Liver (tissue), 10 donors: ENCODE measurements at places on chromosomes 7 and 10.
A peak's percentile ranks its signal among the peaks of the same experiment; 100 is the strongest.

DNA sequence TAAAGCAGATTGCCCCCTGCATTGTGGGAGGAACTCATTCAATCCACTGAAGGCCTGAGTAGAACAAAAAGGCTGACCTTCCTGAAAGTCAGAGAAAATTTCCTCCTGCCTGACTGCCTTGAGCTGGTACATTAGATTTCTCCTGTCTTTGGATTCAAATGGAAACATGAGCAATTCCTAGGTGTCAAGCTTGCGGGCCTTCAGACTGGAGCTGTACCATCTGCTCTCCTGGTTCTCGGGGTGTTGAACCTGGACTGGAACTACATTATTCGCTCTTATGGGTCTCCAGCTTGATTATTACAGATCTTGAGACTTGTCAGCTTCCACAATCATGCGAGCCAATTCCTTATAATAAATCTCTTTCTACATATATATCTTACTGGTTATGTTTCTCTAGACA, 173.6 kb upstream of the STEAP4 start:
- no peaks in the 10 kb centered on the region for H3K36me3 ChIP-seq

DNA sequence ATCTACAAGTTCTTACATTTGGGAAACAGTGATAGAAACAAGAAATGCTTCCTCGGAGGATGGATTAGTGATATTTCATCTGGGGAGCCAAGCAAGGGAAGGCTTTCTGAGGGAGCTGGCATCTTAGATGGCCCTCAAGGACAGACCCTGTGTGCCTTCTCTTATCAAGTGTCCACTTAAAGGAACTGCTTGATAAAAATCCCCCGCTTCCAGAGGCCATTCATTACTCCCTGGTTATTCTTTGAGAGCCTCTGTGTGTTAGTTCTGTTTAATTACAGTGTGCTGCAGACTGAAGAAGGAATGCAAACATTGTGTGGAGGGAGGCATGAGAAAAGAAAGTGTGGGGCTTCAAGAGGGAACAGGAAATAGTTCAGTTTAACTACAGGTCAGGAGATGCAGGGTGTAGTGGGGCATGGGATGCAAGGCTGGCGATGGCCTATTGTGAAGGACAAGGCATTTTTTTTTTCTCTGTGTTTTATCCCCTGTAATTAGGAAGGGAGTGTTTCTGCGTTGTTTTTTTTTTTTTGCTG, 145.4 kb downstream of the SNX10 start:
- H3K4me3 ChIP-seq = no peak overlapping the region
- H3K4me1 ChIP-seq = no peaks in the 10 kb centered on the region
- no peak for DNase-seq

- no peaks in the 10 kb centered on the region for H3K4me1 ChIP-seq
- DNase-seq = peak; percentile 10
- no peak overlapping the region for H3K4me3 ChIP-seq
- no peaks in the 10 kb centered on the region for H3K36me3 ChIP-seq
- peak overlapping the region; percentile 73 for H3K27ac ChIP-seq
Observed at GRCh38 chr10:6054884-6055283, 7.3 kb downstream of the IL2RA start.

DNA sequence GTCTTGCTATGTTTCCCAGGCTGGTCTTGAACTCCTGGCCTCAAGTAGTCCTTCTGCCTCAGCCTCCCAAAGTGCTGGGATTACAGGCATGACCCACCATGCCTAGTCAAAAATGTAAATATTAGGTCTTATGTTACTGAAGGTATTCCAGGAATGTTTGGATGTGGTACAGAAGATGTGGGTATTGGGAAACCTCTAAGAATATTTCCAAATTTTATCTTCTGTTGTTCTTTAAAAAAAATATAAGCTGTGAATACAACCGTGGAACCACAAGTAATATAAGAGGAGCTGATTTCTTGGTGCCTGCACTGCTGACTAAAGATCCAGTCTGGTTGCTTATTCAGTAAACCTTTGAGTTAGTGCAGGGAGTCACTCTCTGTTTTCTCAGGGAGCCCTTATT, 178.3 kb downstream of the AUTS2 start:
- H3K27me3 ChIP-seq = no peaks in the 10 kb centered on the region
- DNase-seq = no peak
- no peaks in the 10 kb centered on the region for H3K36me3 ChIP-seq
- H3K4me3 ChIP-seq = no peak overlapping the region

GRCh38 chr10:50931948-50932431, 46.6 kb upstream of the A1CF start:
- no peak overlapping the region for H3K4me3 ChIP-seq
- H3K27me3 ChIP-seq = no peaks in the 10 kb centered on the region
- H3K36me3 ChIP-seq = no peaks in the 10 kb centered on the region

DNA sequence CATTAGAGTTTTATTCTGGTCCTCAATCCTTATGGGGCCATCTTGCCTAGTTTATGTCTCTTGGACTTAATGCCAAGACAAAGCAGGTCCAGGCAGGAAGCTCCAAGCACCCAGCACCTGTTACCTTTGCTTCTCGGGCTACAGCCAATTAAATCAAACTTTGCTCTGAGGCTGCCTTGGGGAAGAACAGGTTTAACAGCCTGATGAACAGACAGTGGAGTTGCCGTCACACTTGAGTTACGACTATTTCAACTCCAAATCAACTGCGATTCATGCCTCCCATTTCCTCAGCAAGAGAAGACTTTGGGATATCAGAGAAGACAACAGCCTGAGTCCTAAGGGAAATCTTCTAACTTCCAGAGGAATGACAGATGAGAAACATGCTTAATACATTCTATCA, 62.2 kb downstream of the XPNPEP1 start:
- H3K4me3 ChIP-seq = no peak overlapping the region
- no peak overlapping the region for H3K27ac ChIP-seq
- peaks cover 1% of the 10 kb centered on the region for H3K36me3 ChIP-seq

GRCh38 chr10:114541081-114541796, 116.8 kb downstream of the ABLIM1 start:
- no peaks in the 10 kb centered on the region for H3K4me1 ChIP-seq
- DNase-seq = no peak
- H3K36me3 ChIP-seq = peaks cover 39% of the 10 kb centered on the region
- no peaks in the 10 kb centered on the region for H3K27me3 ChIP-seq
- H3K4me3 ChIP-seq = no peak overlapping the region

DNA sequence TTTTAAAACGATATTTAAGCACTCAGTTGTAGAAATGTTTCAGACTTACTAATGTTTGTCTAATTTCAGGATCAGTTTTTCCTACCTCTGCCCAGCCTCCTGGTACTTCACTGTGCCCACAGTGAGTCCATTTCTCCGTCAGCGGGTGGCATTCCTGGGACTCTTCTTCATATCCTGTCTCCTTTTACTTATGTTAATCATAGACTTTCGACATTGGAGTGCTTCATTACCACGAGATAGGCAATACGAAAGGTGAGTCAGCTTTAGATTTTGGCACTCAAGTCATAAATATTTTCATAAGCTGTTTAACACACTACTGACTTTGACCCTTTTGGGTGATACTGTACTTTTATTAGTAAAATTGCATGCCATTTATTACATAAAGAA, 2.1 kb downstream of the ENTPD7 start:
- no peaks in the 10 kb centered on the region for H3K27me3 ChIP-seq
- peaks cover 15% of the 10 kb centered on the region for H3K4me1 ChIP-seq
- H3K27ac ChIP-seq = no peak overlapping the region
- DNase-seq = no peak

- DNase-seq = no peak
- peaks cover 9% of the 10 kb centered on the region for H3K36me3 ChIP-seq
- H3K4me1 ChIP-seq = no peaks in the 10 kb centered on the region
- no peak overlapping the region for H3K27ac ChIP-seq
- H3K4me3 ChIP-seq = no peak overlapping the region
- H3K27me3 ChIP-seq = no peaks in the 10 kb centered on the region
Observed at GRCh38 chr10:121741248-121741792, 143.1 kb upstream of the FGFR2 start.

GRCh38 chr7:156450473-156450872, 190.1 kb upstream of the RNF32 start:
- no peaks in the 10 kb centered on the region for H3K27me3 ChIP-seq
- no peak overlapping the region for H3K27ac ChIP-seq
- H3K36me3 ChIP-seq = no peaks in the 10 kb centered on the region
- DNase-seq = no peak
- H3K4me1 ChIP-seq = no peaks in the 10 kb centered on the region

DNA sequence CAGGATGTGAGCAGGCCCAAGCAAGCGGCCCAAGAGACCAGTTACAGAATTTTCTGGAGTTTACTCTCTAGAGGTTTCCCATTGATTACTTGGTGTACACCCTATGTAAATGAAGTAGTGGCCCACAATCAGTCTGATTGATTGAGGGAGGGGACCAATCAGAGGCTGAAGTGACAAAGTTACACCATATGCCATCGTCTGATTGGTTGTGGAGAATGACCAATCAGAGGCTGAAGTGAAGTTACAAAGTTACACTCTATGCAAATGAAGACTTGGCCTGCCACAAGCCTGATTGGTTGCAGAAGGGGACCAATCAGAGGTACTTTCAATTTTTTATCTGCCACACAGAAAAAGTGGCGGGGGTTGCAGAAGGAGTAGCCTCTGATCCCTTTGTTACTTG, 83.7 kb downstream of the KIF20B start:
- no peak overlapping the region for H3K27ac ChIP-seq
- H3K4me1 ChIP-seq = no peaks in the 10 kb centered on the region
- H3K36me3 ChIP-seq = no peaks in the 10 kb centered on the region
- DNase-seq = no peak
- H3K4me3 ChIP-seq = no peak overlapping the region

GRCh38 chr7:138755842-138756590, 41.8 kb upstream of the TMEM213 start:
- no peak overlapping the region for H3K27ac ChIP-seq
- peaks cover 8% of the 10 kb centered on the region for H3K4me1 ChIP-seq
- no peak for DNase-seq
- no peaks in the 10 kb centered on the region for H3K36me3 ChIP-seq
- no peak overlapping the region for H3K4me3 ChIP-seq

DNA sequence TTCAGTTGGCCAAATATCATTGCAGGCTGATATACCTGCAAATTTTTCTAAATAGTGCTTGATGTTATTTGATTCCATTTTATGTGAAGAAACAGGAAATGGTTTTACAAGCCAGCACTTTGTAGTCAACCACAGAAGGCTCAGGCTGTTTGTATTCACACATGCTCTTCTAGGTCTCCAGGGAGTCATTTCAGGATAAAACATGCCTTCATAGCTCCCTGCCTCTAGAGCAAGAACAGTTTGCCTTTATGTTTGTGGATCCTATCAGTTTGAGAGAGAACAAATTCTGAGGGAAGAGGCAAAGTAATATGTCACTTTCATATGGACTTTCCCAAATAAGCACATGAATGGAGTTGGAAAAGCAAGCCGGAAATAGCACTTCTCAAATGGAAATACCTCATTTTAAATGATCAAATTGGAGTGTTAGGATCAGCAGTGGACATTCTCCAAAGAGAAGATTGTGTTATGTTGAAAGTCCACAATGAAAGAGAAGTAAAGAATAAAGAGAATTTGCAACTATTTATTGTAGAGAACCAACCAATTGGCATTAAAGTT, 277.6 kb downstream of the KCND2 start:
- DNase-seq = no peak
- no peak overlapping the region for H3K4me3 ChIP-seq
- no peaks in the 10 kb centered on the region for H3K27me3 ChIP-seq
- H3K4me1 ChIP-seq = no peaks in the 10 kb centered on the region

DNA sequence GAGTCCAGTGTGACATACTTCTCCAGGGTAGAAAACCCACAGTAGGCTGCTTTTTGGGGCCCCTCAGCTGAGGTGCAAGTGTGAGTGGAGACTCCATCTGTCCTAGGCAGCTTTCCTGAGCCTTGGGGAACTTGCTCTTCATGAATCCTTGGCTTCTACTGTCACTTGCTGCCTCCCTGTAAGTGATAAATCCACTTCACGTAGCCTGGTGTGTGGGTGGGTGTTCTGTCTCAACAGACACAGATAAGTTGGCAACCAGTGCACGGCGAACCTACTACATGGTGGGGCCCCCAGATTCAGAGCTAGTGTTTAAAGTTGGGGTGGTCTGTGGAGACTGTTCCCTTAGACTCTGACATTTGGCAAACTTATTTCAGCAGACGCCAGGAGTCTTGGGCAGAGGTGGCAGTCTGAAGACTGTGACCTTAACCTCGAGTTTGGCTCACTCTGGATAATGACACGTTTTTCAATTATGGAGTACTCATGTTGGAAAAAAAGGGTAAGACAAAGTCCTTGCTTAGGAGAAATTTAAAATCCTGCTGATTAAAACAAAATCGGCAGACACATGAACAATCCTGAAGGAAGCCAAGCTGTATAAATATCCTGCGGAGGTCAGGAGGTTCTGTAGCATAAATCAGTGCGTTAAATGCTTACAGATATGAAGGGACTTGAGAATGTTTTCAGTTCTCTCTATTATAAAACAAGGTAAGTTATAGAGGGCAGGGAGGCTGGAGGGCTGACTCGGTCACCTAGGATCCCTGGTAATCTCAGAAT, 376.9 kb downstream of the PHTF2 start:
- no peak overlapping the region for H3K27ac ChIP-seq
- H3K36me3 ChIP-seq = no peaks in the 10 kb centered on the region
- no peaks in the 10 kb centered on the region for H3K27me3 ChIP-seq
- no peak for DNase-seq
- no peak overlapping the region for H3K4me3 ChIP-seq

- H3K4me3 ChIP-seq = no peak overlapping the region
- no peaks in the 10 kb centered on the region for H3K27me3 ChIP-seq
- no peak for DNase-seq
Observed at GRCh38 chr10:89565180-89565579, 29.8 kb upstream of the SLC16A12 start.

DNA sequence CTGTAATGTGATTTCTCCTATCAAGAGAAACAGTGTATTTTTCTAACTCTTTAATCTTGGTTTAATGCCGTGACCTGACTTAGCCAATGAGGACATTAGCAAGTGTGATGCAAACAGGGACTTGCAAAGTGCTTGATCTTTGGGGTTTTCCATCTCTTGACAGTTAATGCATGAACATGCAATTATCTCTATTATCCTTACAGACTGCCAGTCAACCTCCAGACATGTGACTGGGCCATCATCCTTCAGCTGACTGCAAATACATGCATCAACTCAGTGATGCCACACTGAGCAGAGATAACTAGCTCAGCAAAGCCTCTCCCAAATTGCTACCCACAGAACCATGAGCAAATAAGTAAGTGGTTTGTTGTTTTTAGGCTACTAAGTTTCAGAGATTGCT, 409.6 kb downstream of the GPAM start:
- H3K4me3 ChIP-seq = no peak overlapping the region
- no peaks in the 10 kb centered on the region for H3K27me3 ChIP-seq
- H3K27ac ChIP-seq = no peak overlapping the region
- no peaks in the 10 kb centered on the region for H3K4me1 ChIP-seq
- no peak for DNase-seq

- H3K4me3 ChIP-seq = no peak overlapping the region
- DNase-seq = no peak
- H3K4me1 ChIP-seq = no peaks in the 10 kb centered on the region
Observed at GRCh38 chr10:107856047-107856315, 691.5 kb upstream of the SORCS1 start.

- peaks cover 13% of the 10 kb centered on the region for H3K36me3 ChIP-seq
- no peak overlapping the region for H3K4me3 ChIP-seq
- peaks cover 7% of the 10 kb centered on the region for H3K4me1 ChIP-seq
- no peak for DNase-seq
Observed at GRCh38 chr10:32929634-32930033, 28.4 kb downstream of the ITGB1 start.

- no peak overlapping the region for H3K4me3 ChIP-seq
- no peaks in the 10 kb centered on the region for H3K4me1 ChIP-seq
- no peaks in the 10 kb centered on the region for H3K27me3 ChIP-seq
Observed at GRCh38 chr7:31464601-31465000, 49.3 kb upstream of the ITPRID1 start.

- H3K4me1 ChIP-seq = no peaks in the 10 kb centered on the region
- H3K27ac ChIP-seq = no peak overlapping the region
- no peaks in the 10 kb centered on the region for H3K27me3 ChIP-seq
- no peak for DNase-seq
- no peaks in the 10 kb centered on the region for H3K36me3 ChIP-seq
Observed at GRCh38 chr10:51034769-51035168, 39.5 kb upstream of the PRKG1 start.
